Stimulated activated CD8-positive, alpha-beta memory T cell treated with anti-CD3 and anti-CD28 coated beads, Interleukin-15, amount 100 ng/mL, for 4 hours (primary cell): ENCODE measurements at places on chromosomes 2 and 18.

DNA sequence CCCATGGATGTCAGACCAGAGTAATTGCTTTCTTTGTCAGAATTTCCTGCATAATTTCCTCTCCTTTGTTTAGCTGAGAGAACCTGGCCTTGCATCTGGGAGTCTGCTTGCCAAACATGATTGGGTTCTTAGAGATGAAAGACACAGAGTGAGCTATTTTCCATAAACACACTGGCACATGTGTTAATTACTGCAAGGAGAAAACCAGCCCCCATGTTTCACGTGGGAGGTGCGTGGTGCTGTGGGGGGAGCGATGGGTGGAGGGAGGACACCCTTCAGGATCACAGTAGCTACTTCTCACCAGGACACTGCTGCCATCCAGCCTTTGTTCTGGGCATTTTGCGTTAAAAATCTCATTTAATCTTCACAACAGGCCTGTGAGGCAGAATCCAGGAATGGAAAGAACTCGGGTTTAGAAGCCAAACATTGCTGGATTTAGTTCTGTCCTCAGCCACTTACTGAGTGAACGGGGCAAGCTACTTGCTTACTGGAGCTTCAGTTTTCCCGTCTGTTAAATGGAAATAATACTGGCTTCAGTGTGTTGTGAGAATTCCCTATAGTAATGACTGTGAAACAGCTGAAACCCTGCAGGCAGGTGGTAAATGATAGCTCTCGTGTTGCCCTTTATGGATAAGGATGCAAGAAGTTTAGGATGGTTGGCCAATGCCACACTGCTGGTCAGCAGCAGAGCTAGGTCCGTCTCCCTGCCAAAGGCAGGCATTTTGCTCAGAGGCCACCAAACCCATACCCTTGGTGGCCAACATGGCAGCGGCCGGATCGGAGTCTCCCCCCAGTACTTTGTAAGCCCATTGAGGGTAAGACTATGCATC is 100.1 kb upstream of the ASAP2 start:
- no peak for DNase-seq

DNA sequence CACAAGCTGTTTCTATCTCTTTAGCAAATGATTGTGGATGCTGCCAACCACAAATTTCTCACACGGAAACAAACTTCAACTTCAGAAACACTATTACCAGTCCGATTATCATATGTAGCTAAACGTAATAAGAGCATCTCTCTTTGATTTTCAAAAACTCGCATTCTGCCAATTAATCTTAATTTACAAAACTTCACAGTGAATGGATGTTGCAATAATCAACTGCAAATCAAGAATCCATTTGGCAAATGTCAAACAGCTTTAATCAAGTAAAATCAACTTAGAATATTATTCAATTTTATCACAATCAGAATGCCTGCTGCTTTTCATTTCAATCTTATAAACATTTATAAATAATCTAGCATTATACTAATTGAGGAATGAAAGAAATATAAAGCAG is 54.2 kb downstream of the DTNB start:
- no peak for DNase-seq

- no peak for DNase-seq
These were observed 103.5 kb upstream of the PPP1CB start for GRCh38 chr2:28648147-28648546.

- no peak for DNase-seq
These were observed 39.3 kb downstream of the TSHZ1 start for GRCh38 chr18:75249672-75250470.

DNA sequence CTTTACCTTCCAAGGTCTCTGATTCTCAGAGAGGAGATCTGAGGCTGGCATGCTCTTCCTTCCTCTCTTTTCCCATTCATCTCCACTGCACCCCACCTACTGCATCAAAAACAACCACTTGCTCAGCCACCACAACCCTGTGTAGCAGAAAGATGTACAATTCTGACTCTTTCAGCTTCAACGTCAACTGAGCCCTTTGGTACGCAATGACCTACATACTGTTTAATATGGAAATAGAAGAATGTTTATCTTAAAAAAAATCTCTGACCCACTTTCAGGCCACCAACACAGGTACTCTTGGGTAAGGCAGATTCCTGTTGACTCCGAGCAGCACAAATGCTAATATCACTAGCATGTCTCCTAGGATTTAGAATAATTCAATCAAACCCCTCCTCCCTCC is 76.2 kb upstream of the AFF3 start:
- DNase-seq: no peak

- no peak for DNase-seq
These were observed 106.9 kb upstream of the OTOS start for GRCh38 chr2:240247241-240247867.

- DNase-seq: no peak
These were observed 34.1 kb upstream of the NXPH2 start for GRCh38 chr2:138814123-138814898.

DNA sequence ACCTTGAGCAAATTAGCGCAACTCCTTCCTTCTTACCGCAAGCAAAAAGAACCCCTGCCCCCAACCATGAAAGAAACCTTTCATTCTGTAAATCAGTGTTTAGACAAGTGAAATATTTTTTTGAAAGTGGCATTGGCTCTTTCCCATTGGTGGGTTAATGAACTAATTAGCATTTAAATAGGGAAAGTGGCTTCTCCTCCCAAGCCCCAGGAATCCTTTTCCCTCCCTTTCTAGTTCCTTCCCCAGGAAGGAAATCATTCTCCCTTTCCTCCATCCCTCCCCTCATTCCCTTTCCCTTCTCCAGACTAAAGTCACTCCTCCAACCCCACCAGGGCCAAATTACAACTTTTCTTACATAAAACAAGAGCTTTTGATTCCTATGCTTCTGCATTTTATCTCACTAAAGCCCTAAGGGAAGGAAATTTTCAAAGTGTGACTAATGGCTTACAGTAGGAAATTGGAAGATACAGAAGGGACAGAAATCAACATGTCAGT is 22.9 kb upstream of the TYMS start:
- no peak for DNase-seq

- DNase-seq: no peak
These were observed 65.0 kb upstream of the BCL2L11 start for GRCh38 chr2:111055735-111056134.

GRCh38 chr2:46983065-46983801 is 67.6 kb upstream of the MCFD2 start:
- DNase-seq: no peak

GRCh38 chr2:33441235-33441810 is 35.1 kb upstream of the RASGRP3 start:
- DNase-seq: peak; percentile 1

DNA sequence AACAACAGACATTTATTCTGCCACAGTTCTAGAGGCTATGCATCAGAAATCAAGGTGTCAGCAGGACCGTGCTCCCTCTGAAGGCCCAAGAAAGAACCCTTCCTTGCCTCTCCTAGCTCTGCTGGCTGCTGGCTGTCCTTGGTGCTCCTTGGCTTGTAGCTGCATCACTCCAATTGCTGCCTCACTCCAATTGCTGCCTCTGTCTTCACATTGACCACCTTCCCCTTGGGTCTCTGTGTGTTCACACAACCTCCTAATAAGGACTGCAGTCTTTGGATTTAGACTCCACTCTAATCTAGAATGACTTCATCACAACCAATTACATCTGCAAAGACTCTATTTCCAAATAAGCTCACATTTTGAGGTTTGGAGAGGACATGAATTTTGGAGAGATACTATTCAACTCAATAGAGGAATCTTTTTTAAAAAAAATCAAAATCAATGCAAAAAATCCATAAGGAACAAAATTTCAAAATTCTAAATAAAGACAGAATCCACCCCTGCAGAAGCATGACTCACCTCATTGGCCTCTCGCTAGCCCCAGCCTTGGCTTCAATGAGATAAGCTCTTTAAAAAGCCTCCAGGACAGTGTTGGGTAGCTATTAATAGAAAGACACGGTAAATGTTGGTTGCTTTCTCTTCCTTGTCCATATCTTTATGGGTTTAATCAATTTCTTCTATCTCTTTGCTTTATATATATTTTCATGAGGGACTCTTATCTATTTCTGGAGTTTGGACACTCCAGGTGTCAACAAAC is 267.6 kb upstream of the MGAT5 start:
- DNase-seq: no peak

- DNase-seq: no peak
These were observed 124.7 kb downstream of the QPCT start for GRCh38 chr2:37469126-37469525.

GRCh38 chr2:96860065-96861029 is 2.5 kb upstream of the ANKRD39 start:
- DNase-seq: no peak

DNA sequence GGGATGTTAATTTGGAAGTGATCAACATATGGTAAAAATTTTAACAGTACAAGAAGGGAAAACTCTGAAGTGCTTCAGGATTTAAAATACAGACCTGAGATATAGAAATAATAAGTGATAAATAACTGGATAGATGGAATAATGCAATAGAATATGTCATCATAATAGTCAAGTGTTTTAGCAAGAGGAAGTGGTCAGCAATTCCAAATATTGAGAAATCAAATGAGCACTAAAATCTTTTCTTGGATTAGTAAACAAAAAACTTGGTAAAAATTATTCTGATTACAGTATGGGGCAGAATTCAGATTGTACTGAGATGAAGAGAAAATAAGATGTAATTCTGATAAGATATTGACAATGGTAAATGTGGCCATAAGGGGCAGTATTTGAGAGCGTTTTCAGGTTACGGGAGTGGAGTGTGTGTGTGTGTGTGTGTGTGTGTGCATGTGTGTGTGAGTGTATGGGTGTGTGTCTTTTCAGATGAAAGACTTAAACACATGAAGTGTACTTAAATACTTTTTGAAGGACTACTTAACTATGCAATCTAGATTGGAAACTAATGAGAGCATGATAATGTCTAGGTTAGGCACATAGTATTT is 217.9 kb upstream of the ITGA4 start:
- no peak for DNase-seq

DNA sequence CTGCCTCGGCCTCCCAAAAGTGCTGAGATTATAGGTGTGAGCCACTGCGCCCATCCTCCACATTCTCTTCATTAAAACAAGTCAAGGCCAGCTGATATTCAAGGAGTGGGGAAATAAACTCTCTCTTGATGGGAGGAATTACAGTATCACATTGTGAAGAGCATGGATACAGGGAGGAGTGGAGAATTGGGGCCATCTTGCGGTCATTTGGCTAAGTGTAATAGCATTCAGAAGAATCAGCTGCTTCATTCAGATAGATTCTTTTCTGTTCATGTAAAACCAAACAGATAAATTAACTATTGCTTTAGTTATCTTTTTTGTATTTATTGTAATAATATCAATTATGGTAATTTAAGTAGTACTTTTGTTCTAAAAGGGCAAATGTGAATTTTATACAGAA is 156.3 kb downstream of the UBR3 start:
- no peak for DNase-seq

DNA sequence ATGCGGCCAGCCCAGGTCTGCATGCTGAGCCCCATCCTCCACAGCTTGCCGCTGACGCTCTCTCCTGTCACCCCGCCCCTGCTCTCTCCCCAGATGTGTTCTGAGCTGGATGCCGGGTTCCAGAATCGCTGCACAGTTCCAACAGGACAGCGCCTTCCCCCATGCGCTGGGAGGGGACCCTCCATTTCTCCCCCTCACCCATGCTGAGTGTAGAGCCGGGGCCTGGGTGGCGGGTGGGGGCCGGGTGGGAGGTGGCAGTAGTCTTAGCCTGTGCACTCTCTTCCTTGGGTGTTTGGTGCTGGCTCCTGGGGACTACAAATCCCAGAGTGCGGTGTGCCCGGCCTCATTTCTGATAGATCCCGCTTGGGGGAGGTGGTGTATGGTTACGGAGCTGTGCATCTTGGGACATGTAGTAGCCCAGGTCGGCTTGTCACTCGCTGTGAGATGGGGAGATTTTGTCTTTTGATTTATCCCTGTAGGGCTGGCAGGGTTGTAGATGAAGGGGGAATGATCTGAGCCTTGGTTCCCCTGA is 6.8 kb downstream of the DNAJB2 start:
- DNase-seq: no peak

GRCh38 chr2:234189230-234189629 is 138.7 kb downstream of the SPP2 start:
- no peak for DNase-seq

- no peak for DNase-seq
These were observed 976 bp upstream of the ACADL start for GRCh38 chr2:210226223-210226622.

DNA sequence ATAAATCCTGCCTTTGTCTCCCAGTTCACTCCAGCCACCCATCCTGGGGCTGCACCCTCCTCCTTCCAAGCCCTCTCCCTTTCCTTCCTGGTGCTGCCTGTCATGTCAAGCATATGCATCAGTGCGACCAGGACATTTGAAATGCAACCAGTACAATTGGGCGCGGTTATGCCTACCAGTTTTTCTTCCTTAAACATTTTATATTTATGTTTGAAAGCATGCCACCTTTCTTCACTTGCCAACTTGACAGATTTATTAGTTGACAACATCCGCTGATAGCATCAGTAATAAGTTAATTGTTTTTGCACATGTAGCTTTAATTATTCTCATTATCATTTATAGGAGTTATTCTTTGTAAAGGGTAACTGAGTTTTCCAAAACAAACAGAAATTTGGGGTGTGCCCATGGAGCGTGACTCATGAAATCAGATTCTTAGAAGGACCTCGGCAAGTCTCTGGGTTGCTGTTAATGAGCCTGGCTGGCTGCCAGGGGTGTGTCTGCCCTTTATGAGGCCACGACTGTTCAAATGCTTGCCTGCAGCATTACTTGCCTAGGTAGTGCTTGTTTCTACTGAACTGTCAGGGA is 32.8 kb upstream of the IL1B start:
- DNase-seq: no peak

DNA sequence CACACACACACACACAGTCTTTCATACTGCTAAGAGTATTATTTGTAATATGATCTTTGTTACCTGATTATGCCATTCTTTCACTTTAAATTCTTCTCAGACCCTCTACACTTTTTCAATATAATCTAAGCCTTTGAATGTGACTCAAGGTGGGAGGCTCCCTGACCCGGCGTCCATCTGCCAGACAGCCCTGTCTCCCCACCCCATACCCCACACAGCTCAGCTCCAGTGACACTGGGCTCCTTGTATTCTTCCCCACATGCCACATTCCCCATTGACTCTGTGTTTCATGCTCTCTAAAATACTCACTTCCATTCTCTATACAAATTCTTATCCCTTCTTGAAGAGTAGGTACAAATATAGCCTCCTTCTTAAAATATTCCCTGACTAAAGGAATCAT is 442.2 kb downstream of the TGIF1 start:
- DNase-seq: no peak

GRCh38 chr2:200377355-200378336 is 71.2 kb downstream of the SPATS2L start:
- no peak for DNase-seq

- peak; percentile 25 for DNase-seq
These were observed 95.5 kb downstream of the DYSF start for GRCh38 chr2:71548646-71549425.
